GM12892 (cell line): ENCODE measurements at places on chromosomes 1 and 21.

DNA sequence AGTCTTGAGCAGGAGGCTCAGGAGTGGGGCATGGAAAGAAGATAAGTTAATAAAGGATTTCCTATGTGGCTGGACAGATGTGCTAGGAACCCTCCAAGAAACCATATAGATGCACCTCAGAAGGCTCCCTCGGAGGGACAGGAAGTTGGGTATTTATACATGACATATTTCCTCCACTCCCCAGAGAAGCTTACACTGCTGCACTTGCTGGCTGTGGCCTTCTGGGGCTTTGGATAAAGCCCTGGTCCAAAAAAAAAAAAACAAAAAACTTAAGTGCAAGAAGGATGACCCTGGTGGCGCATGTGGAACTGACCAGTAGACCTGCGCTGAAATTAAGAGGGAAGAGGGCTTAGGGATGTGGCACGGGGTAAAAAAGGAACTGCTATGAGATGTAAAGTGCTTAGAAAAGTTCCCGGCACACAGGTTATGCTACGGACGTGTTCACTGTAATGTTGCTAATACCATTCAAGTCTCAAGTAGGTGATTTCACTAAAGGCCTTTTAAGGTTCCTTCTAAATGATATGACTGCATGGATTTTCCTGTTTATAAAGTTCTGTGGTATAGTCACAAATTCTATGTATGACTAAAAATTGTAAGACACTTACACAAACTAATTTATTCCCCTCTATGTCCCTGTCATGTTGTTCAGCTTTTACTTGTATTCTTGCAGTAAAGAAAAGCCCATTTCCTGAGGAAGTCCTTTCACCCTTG lies 253.6 kb downstream of the HMCN1 start:
- no peak for DNase-seq

GRCh38 chr1:101004670-101005069 lies 20.9 kb downstream of the DPH5 start:
- no peak for DNase-seq

DNA sequence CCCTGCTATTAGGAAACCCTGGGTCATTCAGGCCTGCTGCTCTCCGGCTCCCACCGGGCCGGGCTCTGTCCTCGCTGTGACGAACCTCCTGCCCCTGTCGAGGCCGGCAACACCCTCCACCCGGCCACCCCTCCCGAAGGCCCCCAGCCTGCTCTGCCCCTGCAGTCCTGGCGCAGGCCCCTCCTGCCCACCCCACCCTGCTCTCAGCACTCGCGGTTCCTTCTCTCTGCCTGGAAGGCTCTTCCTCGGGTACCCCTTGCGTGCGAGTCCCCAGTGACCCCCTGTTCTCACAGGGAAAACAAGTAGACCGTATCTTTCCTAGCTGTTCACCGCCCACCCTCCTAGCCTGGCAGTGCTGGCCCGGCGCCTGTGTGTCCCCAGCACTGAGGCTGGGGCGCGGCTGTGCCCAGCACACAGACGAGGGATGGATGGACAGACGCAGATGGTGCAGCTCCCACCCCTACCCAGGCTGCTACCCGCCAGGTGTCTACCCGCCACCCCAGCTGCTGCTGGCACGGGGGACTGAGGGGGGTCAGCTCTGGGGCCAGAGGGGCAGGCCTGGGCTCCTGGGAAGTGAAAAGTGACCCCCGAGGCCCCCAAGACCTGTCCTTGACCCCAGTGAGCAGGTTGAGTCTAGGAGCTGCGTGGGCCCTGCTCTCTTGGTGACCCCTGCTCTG lies 3.1 kb upstream of the VWA1 start:
- DNase-seq = no peak

DNA sequence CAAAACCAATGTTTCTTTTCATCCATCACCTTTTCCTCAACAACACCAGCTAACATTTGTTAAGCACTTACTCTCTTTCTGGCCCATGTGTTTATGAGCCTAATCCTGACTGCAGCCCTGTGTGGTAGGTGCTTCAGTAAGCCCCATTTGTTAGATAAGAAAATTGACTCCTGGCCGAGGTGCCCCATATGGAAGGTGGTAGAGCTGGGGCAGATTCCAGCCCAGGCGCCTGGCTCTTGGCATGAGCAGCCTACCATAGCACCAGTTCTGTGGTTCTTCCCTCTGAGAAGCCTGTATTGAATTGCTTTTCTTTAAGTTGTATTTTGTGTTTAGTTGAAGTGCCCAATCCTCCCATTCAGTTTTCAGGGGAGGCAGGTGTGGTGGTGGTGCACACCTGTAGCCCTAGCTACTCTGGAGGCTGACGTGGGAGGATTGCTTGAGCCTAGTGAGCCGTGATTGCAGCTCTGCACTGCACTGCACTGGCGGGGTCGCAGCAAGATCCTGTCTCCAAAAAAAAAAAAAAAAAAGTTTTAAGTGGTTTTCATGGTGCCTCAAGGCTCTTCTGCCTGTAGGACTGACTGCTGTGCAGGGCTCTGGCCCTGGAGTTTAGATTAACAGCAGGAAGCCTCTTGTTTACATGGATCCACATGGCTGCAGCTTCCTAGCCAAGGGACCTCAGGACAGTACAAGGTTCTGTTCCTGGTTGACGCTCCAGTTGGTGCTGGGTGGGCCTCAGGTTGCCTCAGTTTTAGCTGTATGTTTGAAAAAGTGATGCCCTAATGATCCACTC lies 125.9 kb downstream of the MRPS6 start:
- DNase-seq = no peak

DNA sequence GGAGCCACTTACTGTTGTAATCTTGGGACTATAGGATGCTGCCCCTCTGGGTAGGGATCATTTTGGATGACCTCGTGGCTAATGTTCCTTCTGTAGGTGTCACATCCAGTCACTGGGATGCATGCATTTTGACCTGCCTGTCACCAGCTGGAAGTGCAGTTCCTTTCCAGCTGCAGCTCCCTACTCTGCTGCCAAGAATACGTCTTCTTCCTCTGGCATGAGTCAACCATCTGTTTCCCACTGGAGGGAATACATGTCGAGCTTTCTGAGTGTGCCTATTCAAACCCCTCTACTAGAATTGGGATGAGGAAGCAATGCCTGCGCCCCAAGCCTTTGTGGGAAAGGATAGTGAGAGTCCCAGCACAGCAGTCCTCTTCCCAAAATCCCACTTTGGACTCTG lies 415.5 kb upstream of the ADAMTS5 start:
- DNase-seq = no peak

DNA sequence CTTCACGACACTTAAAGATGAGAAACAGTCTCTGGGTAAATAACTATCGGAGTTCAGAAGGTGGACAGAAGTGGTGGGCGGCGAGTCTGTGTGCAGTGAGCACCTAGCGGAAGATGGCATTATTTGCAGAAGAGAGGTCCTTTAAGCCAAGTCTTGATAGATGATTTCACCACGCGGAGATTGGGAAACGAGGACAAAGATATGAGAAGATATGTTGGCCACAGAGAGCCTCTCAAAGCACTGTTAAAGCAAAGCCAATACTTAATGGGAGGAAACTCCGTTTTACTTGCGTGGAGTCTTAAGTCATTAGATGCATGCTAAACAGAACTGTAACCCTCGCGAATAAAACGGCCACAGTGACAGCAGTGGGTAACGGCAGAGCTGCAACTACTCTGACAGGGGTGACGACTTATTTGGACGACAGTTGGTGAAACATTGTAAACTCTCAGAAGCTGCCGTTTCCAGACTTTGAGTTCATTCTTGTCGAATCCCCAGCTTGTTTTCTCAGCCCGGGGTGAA lies 577 bp upstream of the CEP350 start:
- DNase-seq = no peak

DNA sequence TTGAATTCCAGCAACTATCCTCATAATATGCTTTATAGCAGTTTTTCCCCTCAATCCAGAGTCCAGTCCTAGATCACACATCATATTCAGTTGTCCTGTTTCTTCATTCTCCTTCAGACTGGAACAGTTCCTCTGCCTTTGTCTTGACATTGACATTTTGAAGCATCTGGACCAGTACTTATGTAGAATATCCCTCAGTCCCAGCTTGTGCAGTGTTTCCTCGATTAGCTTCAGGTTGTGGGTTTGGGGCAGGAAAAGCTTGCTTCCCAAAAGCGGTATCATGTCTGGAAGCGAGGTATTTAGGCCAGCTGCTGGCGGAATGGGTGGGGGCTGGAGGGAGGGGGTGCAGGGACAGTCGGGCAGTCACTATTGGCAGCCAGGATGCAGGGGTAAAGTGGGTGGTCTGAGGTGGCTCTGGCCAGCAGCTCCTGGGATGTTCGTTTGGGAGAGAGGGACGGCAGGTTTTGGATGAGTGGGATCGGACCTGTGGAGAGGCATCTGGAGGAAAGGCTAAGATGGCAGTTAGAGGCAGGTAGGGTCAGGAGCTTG lies 6.5 kb downstream of the THEMIS2 start:
- no peak for DNase-seq

DNA sequence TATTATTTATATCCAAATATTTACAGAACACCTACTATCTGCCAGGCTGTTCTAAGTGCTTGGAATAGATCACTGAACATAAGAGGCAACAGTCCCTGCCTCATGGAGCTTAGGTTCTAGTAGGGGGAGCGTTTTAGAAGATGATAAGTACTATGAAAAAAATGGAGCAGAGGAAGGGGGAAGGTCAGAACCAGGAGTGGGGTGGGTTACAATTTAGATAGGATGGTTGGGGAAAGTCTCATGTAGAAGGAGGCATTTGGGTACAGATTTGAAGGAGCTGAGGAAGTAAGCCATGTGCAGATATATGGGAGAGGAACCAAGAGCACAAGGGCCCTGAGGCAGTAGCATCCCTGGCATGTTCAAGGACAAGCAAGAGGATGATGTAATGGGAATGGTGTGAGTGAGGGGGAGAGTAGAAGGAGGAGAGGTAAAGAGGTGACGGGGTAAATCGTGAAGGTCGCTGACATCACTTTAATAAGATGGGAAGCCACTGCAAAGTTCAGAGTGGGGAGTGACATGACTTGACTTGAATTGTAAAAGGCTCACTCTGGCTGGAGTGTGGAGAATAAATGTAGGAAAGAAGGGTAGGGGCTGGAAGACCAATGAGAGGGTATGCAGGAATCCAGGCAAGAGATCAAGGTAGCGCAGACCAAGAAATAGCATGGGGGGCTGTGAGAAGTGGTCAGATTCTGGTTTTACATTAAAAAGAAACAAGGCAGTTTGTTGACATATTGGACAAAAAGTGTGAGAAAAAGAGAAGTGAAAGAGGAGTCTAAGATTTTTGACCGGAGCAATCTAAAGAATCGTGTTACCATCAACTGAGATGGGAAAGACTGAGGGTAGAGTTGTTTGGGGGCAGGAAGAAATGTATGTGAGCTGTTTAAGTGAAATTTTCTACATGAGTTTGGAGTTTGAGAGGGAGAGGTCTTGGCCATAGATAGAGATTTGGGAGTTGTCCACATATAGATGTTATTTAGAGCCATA lies 92.6 kb downstream of the LPAR3 start:
- DNase-seq = no peak

- DNase-seq = no peak
Measured at GRCh38 chr21:15850645-15851044, 120.9 kb downstream of the USP25 start.

- DNase-seq = no peak
Measured at GRCh38 chr1:188065917-188066316, 1237.2 kb downstream of the PLA2G4A start.

DNA sequence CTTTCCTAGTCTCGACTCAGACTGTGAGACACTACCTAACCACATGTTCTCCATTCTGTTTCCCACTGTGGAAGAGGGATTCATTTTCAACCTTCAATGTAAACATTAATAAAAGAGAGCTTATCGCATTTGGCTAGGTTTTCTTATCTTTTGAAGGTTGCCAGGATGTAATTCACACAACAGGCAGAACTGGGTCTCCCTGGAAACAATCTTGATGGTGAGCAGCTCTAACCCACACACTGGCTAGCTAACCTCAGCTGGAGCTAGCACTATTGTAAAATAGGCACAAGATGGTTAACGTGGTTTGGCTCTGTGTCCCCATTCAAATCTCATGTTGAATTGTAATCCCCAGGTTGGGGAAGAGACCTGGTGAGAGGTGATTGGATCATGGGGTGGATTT lies 75.1 kb downstream of the ZSCAN20 start:
- no peak for DNase-seq
